ENCODE measurements at places on chromosomes 11 and 22.

GRCh38 chr11:133776671-133777367, 68.5 kb downstream of the SPATA19 start:
- DNase-seq = no peak

DNA sequence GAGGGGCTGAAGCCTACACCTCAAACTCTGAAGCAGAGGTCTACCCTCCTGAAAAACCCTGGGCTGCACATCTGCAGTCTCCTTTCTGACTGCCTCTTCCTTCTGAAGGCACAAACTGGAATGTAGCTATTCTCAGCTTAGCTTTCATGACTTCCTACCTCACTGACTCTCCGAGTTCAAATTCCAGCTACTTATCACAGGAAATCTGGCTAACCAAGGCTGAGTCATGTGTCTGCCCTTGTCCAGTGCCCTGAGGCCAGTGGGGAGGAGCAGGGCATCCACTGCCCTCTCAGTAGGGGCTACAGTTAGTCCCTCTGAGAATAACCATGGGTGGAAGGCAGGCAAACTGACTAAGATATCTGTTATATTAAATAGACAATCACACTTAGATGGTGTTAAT, 29.2 kb downstream of the PDGFD start:
- no peak for DNase-seq

- no peak for DNase-seq
Observed at GRCh38 chr22:17915676-17916075, 108.7 kb downstream of the MICAL3 start.

DNA sequence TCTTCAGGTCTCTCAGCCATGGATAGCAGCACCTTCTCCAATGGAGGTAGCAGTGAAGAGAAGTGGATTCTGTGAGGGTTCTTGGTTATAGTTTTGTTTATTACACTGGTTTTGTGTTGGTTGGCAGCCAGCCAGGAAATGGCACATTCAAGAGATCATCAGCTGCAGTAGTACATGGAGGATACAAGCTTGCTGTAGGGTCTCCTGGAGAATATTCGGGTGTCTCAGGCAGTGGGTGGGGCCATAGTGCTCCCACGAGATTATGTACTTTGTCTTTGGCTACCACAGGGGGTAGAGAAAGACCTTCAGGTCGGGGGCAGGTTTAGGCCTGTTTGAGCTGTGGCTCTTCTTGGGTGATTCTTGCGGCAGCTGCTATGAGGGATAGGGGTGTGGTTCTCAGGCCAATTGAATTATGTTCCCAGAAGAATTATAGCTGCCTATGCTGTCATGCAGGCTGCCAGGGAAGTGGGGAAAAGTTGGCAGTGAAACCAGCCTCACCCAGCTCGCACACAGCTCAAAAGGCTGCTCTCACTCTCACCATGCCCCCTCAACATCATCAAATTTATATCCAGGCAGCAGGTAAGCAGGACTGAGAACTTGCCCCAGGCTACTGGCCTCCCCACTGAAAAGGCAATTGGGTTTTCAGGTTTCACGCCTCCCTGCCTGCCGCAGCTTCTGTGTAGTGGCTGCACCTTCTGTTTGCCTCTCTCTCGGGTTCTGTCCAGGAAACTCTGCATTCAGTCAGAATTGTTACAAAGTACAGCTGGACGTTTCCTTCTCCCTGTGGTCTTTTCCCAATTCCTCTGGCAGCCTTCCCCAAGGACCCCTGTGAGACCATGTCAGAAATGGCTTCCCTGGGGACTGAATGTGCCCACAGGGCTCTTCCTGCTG, 435.5 kb downstream of the LUZP2 start:
- peak; percentile 1 for DNase-seq

DNA sequence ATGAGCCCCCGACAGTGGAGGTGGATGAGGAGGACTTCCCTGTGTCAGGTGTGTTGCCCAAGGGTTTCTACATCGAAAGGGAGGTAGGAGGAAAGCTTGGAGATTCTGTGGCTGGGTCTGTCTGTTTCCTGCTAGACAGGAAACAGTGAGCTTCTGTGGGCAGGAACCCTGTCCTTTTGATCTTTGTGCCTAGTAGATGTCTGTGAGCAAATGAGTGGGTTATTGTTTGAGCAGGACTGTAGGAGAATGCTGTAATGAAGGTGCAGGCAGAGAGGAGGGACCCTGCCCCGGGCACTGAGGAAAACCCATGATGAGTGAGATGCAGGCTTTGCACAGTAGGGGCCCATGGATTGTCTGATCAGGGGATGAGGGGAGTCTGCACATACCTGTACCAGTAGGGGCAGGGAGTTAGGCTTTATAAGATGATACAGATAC, 14.0 kb downstream of the USP35 start:
- no peak for DNase-seq

- no peak for DNase-seq
Observed at GRCh38 chr22:23534201-23534850, 45.8 kb downstream of the IGLL1 start.

- no peak for DNase-seq
Observed at GRCh38 chr11:90124371-90124770, 10.1 kb upstream of the NAALAD2 start.

DNA sequence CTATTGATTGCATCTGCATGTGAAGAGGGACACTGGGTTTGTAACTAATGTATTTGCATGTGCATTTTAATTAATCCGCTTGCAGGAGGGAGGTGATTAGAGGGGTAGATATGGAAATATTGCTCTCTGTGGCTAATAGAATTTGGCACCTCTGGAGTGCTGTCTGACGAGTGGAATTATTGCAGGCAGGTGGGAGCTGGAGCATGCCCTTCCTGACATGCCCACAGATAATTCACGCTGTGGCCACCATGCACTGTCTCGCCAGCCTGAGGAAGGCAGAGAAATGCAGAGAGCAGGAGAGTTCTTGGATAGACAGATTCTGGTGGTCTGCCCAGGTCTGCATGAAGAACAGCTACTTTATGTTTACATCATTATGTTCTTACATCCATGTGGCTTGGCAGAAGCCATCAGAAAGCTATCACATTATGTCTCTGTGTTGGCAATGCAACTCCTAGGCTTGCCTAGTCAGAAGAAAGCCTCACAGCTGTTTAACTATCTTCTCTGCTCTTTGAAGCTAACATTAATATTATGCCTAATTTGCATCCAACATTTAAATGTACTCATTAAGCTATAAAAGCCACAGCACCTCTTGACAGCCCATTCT, 89.4 kb upstream of the DRD2 start:
- no peak for DNase-seq

DNA sequence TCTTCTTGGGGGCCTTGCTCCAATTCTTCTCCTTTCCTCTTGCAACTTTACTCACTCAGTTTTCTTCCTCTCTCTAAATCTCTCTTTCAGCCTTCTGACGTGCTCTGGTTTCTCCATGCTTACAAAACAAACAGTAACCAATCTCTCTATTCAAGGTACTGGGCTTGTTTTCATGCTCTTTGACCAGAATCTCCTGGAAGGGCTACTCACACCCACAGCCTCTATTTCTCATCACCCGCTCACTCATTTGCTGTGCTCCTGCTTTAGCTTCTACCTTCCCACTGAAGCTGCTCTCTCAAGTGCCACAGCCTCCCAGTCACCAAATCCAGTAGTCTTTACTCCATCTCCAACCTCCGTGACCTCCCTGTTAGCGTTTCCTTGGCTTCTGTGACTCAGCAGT, 60.4 kb downstream of the SERGEF start:
- no peak for DNase-seq

DNA sequence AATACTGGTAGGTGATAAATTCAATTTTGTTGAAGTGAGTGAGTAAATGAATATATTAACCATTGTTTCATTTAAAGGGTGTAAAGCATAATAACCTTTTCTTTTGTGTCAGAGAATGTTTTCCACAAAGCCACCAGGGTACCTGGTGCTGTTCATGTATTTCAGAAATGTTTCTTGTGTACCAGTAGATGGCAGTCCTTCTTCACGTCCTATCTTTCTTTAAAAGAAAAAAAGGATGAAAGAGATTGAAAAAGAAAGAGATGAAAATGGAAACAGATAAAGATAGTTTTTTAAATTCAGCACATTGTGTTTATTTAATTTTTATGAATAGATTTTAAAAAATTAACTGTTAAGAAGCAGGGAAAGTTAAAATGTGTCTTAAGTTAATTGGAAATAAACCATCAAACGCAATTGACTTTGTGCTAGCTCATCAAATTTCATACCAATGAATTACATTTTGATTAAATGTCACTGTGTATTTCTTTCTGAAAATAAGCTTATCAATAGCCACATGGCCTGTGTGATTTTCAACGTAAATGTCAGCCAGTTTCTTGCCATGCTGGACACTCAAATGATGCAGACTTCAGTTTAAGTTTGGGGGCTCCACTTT, 65.5 kb upstream of the CHORDC1 start:
- peak; percentile 37 for DNase-seq

GRCh38 chr22:43682851-43683250, 129.3 kb downstream of the EFCAB6 start:
- no peak for DNase-seq

DNA sequence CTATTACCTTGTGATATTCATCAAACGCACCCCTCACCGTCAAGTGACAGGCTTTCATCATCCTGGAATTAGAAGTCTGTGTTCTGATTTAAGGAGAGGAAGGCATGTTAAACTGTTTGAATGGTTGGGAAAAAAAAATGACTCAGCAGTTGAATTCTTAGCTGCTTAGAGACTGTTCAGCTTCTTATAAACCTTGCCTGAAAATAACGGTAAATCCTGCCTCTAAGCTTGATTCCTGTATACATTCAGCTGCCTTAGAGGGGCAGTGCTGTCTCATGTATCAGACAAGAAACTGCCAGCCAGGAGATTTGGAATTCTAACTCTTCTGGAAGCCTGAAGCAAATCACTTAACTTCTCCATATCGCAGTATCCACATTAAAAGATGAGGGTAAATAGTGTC, 437.4 kb downstream of the JRKL start:
- DNase-seq = no peak

DNA sequence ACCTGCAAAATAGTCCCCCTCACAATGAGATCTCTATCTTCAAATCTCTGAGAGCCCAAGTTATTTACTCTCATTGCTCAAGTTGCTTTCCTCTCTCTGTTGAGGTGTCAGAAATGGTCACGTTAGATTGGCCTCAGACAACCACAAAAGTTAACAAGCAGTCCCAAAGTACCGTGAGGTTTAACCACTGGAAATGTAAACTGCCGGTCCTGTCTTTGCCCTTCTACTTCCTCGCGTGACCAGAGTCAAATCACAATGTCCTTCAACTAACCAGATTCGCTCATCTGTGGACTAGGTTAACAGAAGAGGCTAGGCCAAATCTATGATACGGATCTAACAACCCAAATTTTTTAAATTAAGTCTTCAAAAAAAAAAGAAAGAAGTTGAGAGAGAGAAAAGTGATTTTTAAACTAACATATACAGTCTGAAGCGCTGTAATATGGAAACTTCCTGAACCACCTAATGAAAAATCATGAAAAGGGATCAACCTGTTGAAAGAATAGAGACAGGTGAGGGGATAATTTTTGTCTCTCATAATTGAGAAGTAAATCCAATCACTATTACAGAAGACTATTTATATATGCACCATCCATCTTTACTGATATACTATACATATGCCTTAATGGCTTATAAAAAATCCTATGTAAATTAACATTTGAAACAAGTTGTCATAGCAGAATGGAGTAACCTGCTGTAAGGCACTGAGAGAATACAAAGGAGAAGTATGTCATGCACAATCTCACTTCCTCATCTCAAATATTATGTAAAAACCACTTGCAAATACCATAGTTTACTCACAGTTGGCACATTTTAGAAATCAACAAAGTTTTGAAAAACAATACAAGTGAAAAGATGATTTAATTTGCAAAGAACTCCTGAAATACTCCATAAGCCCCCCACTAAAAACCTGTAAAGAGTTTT, 3.3 kb upstream of the JAML start:
- no peak for DNase-seq

DNA sequence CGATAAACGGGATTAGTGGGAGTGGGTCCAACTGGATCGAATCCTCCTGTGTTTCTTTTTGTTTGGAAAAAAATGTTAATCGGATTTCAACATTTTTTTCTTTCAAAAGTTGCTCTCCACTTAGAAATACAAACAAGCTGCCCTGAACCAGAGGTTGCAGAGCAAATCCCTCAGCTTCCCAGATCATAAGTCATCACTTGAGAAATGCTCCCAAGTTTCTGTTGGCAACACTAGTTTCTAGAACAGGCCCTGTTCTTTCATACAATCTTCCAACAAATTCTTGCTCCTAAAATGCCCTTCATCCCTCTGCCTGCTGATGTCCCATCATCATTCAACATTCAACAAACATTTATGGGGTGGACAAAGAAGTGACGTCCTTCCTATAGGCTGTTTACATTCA, 1.3 kb upstream of the MLC1 start:
- no peak for DNase-seq

DNA sequence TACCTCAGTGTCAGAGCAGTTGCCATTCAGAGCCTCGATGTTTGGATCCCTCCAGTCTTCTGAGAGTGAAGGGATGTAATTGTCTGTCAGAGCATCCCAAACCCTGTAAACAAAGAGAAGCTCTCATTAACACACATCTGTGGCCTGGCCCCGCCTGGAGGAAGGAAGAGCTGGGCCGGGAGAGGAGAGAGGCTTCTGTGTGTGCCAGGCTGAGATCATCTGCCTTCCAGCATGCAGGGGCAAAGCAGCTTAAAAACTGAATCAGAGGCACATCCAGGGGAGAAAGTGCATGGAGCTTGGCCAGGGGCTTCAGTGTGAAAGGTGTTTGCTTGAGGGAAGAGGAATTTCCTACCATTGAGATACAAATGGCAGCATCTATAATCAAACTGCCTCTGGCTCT, 14.5 kb downstream of the FEZ1 start:
- no peak for DNase-seq

GRCh38 chr11:65363770-65364169, 9.2 kb downstream of the TIGD3 start:
- no peak for DNase-seq

GRCh38 chr11:37605229-37605628, 1007.2 kb upstream of the RAG2 start:
- no peak for DNase-seq

GRCh38 chr11:3913921-3914320, 58.5 kb downstream of the STIM1 start:
- no peak for DNase-seq

- DNase-seq = no peak
Observed at GRCh38 chr22:23704829-23705228, 14.0 kb downstream of the RGL4 start.

DNA sequence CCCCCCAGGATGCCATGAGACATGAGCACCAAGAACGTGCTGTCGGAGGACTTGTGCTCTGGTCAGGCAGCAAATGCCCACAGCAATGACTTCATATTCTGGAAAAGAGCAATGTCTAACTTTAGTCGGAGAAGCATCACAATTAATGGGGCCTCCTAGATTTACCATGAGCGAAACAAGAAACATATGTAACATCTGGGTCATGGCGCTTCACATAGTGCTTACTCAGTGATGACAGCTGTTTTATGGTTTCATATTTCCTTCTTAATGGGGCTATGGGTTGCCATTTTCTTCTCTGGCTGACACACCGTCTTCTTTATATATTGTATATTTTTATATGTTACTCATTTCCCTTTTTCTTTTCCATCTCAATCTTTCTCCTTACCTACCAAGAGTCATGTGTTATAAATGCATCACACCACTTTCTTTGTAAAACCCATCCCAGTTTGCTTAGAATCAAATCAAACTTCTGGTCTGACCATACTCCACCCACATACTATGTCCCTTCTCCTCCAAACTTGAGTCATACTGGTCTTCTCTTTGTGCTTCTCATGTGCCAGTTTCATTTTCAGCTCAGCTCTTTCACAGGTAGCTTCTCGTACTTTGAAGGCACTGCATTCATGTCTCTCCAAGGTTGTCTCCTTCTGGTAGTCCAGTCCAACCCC, 9.4 kb upstream of the CASP12 start:
- DNase-seq = no peak

GRCh38 chr11:116984589-116984988, 113.6 kb downstream of the SIK3 start:
- DNase-seq = no peak

- DNase-seq = no peak
Observed at GRCh38 chr11:33881651-33882503, 10.0 kb downstream of the LMO2 start.
